ENCODE measurements at places on chromosomes 12 and 14. TPM values are rescaled to one million over a fixed set of nuclear protein-coding genes. Genes with fewer than 3 reads are reported as not detected.

The PALS1 gene
- 29.8 TPM for total RNA-seq

The AQP2 gene
- not detected for total RNA-seq

The TEX52 gene
- total RNA-seq: not detected

The DLK1 gene
- not detected for total RNA-seq

The KCTD10 gene
- total RNA-seq: 52.8 TPM

The SMAGP gene
- 8.2 TPM for total RNA-seq

The CELA1 gene
- total RNA-seq: not detected

The FAIM2 gene
- 3.3 TPM for total RNA-seq

The DEGS2 gene
- 0.16 TPM for total RNA-seq

The NPAS3 gene
- total RNA-seq: 0.16 TPM

The CCDC198 gene
- not detected for total RNA-seq

The CYP46A1 gene
- 0.47 TPM for total RNA-seq

The KRT7 gene
- total RNA-seq: 2.7 TPM

The LIN7A gene
- 7.6 TPM for total RNA-seq

The RDH12 gene
- 0.16 TPM for total RNA-seq

The CHGA gene
- total RNA-seq: not detected

Measured in bronchial smooth muscle cell (primary cell).